NCI-H69 (cell line): ENCODE measurements at places on chromosomes 3 and 15.

DNA sequence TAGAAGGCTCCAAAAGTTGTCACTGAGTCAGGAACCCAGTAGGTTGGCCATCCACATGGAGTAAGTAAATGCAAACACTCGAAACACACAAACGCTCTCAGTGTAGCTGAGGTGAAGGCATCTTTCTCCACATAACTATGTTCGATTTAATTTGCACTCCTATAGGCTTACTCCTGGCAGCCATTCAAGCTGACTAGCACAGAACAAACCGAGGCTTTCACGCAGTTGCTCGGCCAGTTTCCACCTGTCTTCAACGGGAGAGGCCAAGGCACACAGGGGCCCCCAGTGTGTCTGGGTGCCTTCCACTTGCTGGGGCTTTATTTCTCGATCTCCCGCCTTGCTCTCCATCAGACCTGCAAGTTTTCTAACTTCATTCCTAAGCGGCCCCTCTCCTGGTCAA is 18.9 kb downstream of the RGMA start:
- DNase-seq = no peak

GRCh38 chr15:48459571-48460442 is 128.6 kb downstream of the DUT start:
- no peak for DNase-seq

- DNase-seq = no peak
Measured at GRCh38 chr15:60782316-60782715, 303.4 kb upstream of the ICE2 start.

- no peak for DNase-seq
Measured at GRCh38 chr15:55457401-55458022, 49.2 kb downstream of the PIERCE2 start.

GRCh38 chr15:84658788-84659411 is 901 bp upstream of the NMB start:
- DNase-seq = no peak

GRCh38 chr15:79898369-79898768 is 1.6 kb upstream of the MTHFS start:
- DNase-seq = peak; percentile 23

DNA sequence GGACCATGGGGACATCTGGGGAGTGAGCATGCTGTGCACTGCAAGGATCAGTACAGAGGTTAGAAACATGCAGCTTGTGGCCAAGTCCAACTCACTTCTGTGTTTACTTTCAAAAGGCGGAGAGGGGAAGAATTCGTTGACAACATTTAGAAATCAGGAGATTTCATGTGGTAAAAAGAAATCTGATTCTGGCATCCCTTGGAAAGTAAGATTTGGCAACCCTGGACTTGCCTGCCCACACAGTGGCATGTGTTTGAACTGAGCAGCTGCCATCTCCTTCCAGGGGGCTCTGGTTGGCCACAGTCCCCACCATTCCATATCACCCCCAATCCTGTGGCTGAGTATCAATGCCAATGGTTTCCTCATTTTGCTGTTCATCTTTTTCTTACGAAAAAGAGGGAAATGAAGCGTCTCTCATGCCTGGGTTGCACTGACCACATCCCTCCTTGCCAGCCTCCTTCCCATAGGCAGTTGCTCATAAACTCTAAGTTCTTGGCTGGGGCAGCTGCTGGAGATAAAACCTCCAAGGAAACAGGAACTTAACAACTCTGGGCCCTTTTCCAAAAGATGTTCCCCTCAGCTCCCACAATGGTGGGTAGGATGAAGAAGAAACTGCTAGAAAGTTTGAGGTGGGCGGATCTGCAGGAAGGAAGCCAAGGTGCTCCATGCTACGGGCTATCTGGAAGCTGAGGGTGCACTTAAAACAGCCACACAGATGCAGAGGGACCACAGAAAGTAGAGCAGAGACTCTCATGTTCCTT is 29.2 kb downstream of the SLC6A11 start:
- DNase-seq = no peak

- DNase-seq = no peak
Measured at GRCh38 chr15:100310513-100311153, 31.1 kb downstream of the ADAMTS17 start.

DNA sequence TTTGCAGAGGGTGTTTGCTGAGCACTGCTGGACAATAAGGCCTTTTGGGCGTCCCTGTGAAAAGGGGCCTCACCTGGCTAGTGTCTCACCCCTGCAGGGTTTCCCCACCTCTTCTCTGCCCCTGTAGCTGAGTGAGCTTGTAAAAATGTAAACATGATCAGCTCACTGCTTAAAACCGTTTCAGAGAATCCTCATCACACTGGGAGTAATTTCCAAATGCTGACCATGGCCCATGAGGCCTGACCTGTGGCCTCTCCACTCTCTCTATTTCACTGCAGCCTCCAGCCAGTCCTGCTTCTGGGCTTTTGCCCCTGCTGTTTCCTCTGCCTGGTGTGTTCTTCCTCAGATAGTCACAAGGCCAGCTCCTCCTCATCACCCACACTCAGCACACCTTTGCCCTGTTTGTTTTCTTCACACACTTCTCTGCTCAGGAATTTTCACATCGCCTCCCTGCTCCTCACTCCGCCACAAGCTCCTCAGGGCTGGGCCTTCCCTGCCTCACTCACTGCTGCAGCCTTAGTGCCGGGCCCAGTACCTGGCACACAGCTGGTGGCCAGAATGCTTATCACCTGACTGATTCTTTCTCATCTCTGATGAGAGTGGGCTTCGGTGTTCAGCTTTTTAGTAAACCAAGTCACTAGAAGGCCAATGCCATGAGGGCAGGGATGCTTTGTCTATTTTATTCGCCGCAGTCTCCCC is 79.3 kb upstream of the SEC13 start:
- DNase-seq = no peak

DNA sequence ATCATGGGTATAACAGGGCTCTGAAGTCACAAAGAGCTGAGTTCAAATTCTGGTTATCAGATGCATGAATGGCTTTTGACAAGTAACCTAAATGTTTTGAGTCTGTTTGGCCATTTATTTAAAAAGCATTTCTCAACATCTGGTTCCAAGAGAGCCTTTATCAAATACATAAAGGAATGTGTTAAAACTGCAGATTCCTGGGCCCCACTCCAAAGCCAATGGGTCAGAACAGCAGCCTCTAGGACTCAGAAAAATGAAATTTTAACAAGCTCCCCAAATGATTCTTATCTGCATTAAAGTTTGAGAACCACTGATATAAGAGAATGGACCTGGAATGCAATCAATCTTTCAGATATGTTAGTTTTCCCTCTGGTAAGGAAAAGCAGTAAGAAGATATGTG is 3.4 kb downstream of the B4GALT4 start:
- no peak for DNase-seq

GRCh38 chr3:11950576-11950975 is 53.6 kb upstream of the SYN2 start:
- DNase-seq = no peak

DNA sequence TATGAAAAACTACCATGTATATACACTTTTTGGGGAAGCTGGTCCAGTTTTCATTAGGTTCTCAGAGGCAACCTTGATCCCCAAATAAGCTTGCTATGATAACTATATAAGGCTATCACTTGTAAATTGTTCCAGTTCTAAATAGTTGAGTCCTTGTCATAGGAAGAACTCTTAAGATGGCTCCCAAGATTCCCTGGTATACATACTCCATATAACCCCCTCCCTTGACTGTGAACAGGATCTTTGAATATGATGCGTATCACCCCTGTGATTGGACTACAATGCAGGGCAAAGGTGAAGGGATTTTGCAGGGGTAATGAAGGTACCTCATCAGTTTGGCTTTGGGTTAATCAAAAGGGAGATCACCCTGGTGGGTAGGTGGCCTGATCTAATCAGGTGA is 48.6 kb upstream of the TRIM59 start:
- DNase-seq = no peak

- DNase-seq = no peak
Measured at GRCh38 chr3:188196232-188196990, 42.5 kb downstream of the LPP start.

- no peak for DNase-seq
Measured at GRCh38 chr15:39934397-39935071, 619 bp downstream of the EIF2AK4 start.

DNA sequence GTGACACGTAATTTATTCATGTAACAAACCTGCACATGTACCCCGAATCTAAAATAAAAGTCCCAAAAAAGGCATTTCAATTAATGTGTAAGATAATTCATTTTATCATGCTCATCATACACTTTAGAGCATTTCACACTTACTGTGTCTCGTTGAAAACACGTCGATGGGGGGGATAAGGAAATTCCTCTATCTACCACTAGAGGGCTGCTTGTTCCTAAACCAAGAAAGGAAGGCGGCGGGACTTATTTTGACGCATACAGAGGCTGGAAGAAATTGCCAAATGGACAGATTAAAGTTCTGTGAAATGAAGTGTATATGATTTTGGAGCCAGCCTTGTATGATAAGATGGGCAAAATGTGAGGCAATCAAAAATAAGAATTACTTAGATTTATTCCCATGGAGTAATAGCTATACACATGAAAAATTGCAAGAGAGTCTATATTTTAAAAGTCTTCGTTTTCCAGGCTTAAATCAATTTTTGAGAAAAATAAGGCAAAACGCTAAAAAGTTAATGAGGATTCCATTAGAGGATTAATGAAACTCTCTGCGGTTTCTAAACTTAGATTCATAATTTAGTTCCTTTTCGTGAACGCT is 346.8 kb downstream of the CNTN3 start:
- peak; percentile 36 for DNase-seq

- no peak for DNase-seq
Measured at GRCh38 chr3:167397826-167398225, 17.7 kb upstream of the ZBBX start.

DNA sequence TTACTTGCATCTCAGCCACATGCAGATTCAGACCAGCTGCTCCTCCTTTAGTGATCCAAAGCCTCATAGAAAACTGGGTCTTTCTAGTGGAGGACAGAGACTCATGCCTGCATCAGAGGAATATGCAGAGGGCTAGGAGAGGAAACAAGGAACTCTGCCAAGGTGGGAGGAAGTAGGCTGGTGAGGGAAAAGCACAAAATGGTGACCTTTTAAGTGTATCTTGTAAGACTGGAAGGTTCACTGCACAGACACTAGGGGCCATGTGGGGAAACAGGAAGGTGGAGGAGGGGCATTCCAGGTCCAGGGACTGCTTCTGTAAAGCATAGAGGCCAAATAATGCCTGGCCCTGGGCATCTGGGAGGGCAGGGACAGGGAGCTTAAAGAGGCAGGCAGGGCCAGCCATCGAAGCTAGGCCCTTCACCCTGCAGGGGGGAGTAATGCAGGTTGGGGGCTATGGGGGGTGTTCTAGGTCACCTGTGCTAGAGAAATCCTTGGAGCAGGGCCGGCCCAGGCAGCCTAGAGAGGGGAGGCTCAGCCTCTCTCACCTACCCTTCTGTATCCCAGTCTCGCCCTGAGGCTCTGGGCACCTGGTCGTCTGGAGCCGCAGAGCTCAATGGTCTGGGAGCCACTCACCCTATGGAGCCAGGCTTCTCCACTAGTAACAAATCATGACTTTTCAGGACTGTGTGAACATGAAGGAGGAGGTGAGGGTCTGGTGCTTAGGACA is 117.7 kb downstream of the DNAJB8 start:
- peak; percentile 71 for DNase-seq

DNA sequence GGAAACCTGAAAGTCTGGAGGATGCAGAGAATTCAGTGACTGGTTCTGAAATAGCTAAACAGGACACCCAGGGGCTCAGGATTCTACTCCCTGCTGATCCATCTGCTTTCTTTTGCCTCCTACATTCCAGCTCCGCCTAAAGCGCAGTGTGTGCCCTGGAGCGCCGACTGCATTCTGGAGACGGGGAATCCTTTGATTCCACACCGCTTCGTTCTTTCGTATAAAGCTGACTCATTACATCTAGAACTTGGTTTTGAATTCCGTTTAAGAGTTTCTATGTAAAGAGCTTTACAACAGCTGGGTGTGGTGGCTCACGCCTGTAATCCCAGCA is 61.8 kb downstream of the SENP2 start:
- no peak for DNase-seq

DNA sequence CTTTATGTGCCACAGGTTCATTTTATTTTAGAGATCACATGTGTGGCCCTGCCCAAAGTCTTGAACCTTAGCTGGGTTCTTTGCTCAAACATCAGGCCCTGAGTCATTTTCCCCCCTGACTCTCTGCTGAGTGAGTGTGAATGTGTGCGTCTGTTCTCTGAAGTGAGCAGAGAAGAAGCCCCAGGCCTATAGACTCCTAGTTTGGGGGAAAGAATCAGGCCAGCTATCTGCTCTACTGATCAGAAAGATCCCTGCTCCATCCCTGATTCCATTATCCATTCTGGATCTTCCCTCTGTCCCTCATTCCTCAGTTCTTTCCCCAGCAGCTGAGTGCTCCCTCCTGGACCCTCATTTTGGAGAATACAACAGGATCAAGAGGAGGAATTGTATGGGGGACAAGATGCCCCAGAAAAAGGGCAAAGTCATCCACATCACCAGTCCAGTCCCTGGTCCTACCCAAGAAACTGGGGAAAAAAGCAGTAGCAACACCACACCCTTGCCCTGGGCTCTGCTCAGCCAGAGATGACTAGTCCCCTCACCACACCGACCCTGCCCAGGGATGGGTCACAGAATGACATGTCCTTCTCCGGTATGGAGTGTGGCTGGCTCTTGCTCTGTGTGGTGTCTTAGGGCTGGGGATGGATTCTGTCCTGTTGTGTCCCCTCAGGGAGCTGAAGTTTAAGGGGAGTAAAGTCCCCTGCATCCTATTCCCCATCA is 3.2 kb downstream of the DUOX1 start:
- DNase-seq = no peak

DNA sequence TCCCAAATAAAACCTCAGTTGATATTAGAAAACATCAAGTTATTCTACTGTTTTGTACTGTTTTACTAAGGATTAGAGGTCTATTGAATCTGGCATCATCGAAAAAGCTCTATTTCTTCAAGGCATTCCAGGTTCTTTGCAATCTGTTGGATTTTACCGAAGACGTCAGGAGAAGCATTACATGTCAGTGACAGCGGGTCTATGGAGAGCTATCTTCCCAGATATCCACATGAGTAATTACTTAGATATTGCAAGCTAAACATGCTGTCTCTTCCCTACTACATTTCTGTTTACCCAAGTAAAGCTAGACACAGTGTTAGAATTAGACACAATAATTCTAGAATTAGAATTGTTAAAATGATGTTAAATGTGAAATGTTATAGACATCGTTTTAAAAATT is 10.8 kb upstream of the GOLGA6L2 start:
- no peak for DNase-seq

- no peak for DNase-seq
Measured at GRCh38 chr15:64665179-64665578, 110.2 kb downstream of the RBPMS2 start.

DNA sequence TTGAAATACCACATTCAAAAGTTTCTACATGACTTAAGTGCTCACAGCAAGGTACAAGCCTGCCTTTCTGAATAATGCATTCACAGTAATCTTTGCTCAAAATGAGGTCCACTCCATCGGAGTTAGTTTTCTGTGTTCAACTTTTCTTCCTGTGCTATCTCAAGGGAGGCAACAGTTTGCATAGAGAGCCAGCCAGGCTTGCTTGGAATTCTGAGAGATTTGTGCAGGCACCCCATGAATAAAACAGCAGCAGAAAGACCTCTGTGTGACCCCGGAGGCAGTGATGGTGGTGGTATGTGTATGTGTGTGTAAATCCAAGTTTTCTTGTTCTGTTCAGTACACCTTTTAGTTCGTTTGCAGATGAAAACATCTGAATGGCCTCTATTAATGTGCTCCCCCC is 124.0 kb downstream of the ADAMTS9 start:
- DNase-seq = no peak
